ENCODE measurements at places on chromosomes 2 and 18.

GRCh38 chr2:192195548-192196418 is 1.1 kb upstream of the TMEFF2 start:
- DNase-seq, result no peak

- DNase-seq, result no peak
Observed at GRCh38 chr2:41668529-41668928, 379.3 kb upstream of the PKDCC start.

GRCh38 chr2:21050164-21050563 is 6.3 kb upstream of the APOB start:
- DNase-seq, result no peak

DNA sequence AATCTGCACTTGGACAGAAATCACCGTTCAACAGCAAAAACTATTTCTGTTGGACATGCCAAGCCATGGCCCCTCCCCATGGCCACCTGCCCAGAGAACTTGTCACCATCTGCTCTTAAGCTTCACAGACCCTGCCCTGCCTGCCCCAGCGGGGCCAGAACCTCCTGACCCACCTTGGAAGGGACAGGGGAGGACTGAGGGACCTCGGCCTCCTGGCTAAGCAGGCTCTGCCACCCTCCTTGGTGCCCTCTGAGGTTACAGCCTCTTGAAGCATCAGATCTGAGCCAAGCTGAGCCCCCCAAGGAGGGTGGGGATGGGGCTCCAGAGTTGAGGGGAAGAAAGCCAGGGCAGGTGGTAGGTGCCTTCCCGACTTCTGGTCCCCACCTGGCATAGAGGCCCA is 6.5 kb downstream of the TEX261 start:
- no peak for DNase-seq

DNA sequence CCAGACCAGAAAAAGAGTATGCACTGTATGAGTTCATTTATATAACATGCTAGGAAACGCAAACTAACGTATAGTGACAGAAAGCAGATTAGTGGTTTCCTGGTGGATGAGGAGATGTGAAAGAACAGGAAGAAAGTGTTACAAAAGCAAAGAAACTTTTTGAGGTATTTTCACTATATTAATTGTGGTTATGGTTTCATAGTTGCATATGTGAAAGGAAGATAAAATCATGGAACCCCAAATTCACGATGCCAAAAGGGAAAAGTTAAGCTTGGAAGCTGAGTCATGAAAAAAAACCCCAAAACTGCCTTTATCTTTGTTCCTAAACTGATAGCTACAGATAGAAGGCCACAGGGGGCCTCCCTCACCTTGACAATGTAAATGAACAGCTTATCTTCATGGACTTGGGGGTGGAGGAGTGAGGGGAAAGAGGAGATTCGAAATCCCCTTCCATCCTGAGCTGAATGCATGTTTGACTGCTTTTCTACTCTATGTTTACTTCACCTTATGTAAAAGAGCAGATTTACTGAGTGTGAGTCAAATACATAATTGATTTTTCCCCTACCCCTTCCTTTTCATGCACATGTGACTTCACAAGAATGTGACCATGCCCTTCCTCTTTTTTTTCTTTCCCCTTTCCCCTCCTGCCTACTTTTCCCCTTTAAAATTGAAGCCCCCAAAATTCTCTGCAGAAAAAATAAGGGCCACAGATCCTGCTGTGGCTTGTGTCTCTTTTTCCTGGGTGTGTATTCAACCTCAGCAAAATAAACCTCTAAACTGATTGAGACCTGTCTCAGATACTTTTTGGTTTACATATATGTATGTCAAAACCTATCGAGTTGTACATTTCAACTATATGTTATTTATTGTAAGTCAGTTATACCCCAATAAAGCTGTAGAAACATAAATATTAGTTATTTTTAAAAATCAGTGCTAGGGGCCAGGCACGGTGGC is 100.1 kb upstream of the TLK1 start:
- DNase-seq, result no peak

- DNase-seq, result no peak
Observed at GRCh38 chr2:12270876-12271588, 445.7 kb upstream of the TRIB2 start.

DNA sequence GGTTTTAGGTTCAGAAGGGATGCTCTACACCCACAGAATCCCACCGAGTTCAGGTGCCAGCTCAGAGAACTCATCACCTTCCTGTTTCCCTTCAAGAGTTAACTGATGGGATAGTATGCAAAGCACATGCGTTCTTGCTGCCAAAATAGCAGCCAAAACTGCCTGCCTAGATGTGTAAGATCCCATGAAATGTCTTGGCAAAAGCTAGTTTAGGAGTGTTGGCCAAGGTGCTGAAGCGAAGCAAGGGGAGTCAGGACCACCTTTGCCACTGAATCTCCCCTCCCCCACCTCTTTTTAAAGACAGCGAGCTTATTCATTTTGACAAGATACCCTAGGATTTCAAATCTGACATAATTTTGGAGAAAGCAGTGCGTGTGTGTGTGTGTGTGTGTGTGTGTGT is 2.1 kb downstream of the DOCK10 start:
- no peak for DNase-seq

DNA sequence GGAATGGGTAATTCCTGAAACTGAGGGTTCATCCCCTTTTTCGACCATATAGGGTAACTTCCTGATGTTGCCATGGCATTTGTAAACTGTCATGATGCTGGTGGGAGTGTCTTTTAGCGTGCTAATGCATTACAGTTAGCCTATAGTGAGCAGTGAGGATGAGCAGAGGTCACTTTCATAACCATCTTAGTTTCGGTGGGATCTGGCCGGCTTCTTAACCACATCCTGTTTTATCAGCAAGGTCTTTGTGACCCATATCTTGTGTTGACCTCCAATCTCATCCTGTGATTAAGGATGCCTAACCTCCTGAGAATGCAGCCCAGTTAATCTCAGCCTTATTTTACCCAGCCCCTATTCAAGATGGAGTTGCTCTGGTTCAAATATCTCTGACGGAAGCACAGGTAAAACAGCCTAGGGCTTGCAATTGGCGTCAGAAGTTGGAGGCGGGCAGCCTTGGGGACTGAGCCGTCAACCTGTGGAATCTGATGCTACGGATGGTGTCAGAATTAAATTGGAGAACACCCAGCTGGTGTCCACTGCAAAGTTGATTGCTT is 19.5 kb downstream of the RALBP1 start:
- no peak for DNase-seq

- DNase-seq, result no peak
Observed at GRCh38 chr2:113116100-113116958, 11.1 kb upstream of the IL1RN start.

DNA sequence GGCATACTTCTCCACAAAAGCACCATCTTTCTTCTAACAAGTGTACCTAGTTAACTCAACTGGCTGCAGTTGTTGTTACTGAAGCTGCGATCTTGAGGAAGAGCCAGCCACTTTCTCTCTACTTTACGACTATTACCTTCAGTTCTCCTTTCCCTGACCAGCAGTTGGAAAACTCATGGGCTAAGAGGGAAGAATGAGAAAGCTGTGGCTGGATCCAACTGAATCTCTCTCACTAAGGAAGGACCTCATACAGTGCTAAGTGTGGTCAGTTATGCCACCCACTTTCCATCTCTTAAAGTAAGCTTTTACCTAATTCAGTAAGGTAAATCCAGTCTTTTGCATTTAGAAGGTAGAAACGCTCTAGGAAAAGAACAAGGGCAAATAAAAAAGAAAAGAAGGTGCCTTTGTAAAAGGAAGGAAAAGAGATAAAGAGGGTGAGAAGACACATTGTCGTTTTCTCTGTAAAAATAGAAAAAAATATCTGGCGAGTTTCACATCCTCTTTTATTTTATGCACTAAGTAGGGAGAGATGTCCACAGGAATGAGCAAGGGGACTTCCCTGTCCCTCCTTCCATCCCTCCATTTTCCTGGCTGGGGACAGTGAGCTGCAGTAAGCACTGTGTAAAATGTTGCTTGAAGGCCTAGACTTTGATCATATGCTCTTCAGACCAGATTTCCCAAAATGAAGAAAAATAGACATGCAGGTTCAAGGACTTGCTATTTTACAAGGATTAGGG is 73.4 kb downstream of the PLEKHM3 start:
- no peak for DNase-seq

DNA sequence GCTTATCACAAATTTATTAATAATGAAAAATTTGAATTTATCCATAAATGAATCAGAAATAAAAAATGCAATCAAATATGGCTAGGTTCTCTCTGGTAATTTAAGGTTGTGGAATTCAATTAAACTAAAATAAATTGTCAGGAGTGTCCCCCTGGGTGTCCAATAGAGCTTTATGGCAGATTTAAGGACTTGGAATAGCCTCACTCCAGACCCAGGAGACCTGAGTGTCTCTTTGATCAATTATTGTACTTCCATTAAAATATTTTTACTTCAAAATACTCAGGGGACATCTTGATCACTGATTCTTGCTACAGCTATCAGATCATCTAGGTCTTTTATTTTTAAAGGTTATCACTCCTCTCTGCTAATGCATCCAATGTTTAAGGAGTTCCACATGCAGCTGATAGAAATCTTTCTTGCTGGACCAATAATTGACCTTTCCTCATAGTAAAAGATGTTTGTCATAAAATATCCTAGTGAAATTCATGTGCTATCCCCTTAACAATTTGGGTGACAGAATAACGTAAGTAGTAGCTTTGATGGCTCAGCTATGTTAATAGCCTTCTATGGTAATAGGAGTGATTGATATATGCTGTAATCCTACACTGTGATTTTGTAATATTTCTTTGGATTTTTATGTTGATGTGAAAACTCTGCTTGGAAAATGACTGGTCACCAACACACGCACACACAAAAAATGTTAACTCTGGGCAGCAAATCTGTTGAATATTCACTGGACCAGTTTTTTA is 395.3 kb downstream of the NYAP2 start:
- DNase-seq, result no peak

DNA sequence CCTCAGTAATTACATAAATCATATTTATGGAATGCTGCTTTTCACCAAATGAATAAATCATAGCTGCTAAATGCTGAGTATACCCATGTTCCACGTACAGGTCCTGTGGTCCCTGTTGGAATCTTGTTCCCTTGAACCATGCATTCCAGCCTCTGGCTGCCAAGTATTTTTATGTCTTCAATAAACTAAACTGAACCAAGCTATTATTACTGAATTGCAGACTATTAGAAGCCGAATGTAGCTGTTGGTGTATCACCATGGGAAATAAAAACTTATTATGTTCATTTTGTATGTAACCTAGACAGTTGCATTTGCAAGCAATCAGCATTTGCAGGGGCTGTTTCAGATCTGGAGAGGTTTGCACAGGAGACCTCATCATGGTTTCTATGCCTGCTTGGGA is 362.4 kb downstream of the ADCYAP1 start:
- no peak for DNase-seq

DNA sequence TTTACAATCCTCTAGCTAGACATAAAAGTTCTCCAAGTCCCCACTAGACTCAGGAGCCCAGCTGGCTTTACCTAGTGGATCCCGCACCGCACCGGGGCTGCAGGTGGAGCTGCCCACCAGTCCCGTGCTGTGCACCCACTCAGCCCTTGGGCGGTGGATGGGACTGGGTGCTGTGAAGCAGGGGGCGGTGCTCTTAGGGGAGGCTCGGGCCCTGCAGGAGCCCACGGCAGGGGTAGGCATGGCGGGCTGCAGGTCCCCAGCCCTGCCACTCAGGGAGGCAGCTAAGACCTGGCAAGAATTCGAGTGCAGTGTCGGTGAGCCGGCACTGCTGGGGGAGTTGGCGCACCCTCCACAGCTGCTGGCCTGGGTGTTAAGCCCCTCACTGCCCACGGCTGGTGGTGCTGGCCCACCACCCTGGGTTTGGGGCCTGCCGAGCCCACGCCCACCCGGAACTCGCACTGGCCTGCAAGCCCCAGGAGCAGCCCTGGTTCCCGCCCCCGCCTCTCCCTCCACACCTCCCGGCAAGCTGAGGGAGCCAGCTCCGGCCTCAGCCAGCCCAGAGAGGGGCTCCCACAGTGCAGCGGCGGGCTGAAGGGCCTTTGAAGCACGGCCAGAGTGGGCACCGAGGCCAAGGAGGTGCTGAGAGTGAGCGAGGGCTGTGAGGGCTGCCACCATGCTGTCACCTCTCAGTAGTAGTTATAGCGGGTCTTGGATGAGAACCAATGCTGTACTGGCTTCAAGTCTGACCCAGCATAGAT is 255.2 kb downstream of the CDH7 start:
- no peak for DNase-seq

DNA sequence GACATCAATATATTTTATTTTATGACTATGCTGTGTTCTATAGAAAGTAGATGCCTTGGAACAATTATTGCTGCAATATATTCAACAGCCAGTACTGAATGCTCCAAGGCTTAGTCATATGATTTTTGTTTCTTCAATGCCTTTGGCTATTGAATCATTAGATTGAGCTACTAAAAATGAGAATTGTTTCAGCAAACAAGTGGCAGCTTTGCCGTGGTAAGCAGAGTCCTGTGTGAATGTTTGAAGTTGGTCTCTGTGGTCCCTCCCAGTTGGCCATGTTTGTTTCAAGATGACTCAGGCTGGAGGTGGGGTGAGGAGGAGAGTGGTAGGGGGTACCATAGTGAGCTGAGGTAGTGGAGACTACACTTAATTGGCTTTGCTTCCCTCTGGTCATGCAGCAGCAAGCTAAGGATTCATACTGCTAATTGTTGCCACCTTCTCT is 198.6 kb upstream of the EPAS1 start:
- no peak for DNase-seq

DNA sequence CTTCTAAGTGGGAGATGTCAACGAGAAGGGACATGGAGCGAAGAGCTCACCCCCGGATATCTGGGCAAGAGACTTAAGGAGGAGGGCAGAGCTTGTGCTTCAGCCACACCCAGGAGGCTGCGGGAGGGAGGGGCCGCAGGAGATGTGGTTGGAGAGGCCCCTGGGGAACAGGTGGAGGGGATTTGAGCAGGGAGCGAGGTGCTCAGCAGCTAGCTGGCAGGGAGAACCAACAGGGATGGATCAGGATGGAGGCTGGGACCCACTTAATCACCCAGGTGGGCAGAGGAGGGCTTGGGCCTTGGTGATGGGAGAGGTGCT is 78.3 kb downstream of the MBP start:
- no peak for DNase-seq

- DNase-seq, result no peak
Observed at GRCh38 chr2:221461901-221462300, 110.2 kb downstream of the EPHA4 start.

- no peak for DNase-seq
Observed at GRCh38 chr2:122749405-122749804, 994.0 kb downstream of the TSN start.

DNA sequence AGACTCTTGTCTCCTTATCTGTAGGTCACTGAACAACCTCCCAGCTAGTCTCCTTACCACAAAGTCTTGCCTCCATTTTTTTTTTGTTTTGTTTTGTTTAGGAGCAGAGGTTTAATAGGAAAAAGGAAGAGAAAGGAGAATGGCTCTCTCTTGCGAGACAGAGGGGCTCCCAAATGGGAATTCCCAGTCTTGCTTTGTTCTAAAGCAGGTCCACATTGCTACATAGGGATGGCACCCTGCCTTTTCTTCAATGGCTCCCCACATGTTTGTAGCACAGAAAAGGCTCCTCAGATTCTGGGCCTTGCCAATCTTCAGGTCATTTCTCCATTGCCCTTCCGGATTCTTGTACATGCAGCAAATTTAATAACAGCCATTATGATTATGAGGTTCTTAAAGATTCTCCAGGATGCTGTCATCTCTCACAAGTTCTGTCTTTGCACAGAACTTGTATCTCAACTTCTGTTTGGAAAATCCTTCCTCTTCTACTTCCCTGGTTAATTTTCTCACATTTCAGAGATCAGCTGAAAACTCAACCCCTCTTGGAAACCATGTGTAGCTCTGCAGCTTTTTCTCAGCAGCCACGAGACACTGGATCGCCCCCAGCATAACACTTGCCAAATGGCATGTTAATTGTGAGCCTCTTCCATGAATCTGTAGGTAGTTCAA is 23.6 kb downstream of the IL1F10 start:
- DNase-seq, result no peak

GRCh38 chr18:37397814-37398213 is 167.8 kb downstream of the CELF4 start:
- no peak for DNase-seq

GRCh38 chr2:18987016-18987415 is 371.4 kb downstream of the OSR1 start:
- no peak for DNase-seq
